ENCODE measurements at places on chromosomes 2 and 18.

DNA sequence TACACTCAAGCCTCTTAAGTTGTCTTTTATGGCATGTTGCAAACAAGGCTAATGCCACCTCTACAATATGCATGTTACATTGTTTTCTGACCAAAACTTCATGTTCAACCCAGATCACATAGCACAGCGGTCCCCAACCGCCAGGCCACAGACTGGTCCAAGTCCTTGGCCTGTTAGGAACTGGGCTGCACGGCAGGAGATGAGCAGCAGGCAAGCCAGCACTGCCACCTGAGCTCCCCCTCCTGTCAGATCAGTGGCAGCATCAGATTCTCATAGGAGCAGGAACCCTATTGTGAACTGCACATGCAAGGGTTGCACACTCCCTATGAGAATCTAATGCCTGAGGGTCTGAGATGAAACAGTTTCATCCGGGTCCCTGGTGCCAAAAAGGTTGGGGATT, 324.8 kb upstream of the CHAC2 start:
- DNase-seq, result no peak

DNA sequence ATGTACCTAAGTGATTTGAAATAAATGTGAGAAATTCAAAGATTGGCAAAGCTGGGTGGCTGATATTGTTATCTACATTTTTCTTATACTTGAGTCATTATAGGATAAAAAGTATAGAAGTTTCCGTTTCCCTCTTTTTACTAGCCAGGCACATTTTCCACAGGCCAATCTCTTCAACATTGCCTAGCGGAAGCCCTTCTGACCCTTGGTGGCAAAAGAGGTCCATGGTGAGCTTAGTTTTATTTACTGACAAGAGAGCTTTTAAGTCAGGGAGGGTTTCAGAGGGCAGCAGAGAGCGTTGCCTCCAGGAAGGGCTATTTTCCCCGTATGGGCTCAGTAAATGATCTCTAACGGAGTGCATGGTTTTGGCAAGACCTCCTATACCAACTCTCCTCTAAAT, 15.1 kb upstream of the RHOB start:
- no peak for DNase-seq

- no peak for DNase-seq
Measured at GRCh38 chr2:55403256-55403998, 16.2 kb downstream of the CCDC88A start.

DNA sequence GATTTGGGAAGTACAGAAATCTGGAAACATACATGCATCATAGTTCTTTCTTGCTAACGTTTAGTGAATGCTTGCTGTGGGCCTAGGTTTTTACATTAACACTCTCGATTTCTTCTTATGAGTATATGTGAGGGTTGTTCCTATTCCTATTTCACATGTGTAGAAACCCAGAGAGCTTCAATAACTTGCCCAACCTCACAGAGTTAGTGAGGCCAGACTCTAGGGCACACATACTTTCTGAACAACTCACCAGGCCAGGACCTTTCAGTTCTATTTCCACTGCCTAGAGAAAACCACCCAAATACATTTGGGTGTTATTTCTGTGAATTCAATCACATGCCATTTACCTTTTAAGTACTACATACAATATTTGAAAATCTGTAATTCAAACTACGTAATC, 8.2 kb upstream of the KCTD1 start:
- DNase-seq, result no peak

DNA sequence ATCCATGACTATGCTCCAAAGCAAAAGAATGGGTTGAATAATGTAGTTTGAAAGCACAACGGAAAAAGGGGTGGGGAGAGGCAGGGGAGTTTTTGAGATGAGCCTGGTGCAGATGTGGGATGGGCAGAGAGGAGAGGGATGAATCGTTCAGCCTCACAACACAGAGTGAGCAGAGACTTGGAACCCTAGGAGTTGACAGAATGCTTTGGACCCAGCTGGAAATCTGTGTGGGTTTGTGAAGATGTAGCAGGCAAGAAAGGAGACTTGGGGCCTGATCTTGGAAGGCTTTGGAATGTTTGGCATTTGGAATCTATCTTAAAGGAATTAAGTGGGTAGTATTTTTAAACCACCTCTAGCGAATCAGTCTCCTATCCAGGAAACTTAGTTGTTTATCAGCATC, 66.0 kb upstream of the KCTD1 start:
- no peak for DNase-seq

DNA sequence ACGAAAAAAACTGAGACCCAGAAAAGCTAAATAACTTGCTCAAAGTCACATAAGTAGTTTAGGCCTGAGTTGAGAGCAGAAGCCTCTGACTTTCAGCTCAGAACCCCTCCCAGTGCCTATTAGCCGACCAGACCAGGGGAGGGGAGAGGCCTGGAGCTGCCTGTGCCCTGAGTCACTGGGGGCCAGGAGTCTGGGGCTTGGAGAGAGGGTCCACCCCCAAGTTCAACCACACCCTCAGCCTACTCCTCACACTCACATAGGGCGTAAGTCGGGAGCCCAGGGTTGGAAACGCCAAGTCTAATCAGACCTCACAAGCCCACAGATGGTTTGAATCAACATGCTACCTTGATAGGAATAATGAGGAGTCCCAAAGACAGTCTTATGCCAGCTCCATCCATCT, 12.6 kb upstream of the PKDCC start:
- DNase-seq, result no peak

DNA sequence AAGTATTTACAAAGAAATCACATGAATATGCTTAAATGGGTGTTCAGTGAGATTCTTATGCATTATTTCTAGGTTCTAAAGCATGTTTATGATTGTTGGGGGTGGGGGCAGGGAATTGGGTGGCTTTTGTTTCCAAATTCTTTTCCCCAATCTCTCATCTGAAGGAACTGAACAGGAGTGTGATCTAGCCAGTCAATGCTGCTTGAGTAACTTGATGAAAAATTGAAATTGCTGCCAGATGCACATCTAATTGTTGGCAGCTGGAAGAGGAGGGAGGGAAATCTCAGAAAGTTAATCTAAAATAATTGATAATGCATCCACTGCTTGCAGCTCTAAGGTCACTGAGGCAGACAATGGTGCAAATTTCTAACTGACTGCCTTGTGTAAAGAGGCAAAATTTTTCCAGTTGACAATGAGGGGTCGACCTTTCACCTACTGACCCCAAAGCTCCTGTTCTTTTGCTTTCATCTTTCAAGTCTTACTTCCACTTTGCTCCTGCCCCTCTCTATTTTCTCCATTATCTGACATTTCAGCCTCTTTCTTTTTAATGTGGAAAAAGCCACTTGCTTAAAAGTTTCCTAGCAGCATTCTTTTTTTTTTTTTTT, 53.3 kb downstream of the IRS1 start:
- no peak for DNase-seq

GRCh38 chr2:12663306-12664037, 53.3 kb upstream of the TRIB2 start:
- DNase-seq, result no peak

DNA sequence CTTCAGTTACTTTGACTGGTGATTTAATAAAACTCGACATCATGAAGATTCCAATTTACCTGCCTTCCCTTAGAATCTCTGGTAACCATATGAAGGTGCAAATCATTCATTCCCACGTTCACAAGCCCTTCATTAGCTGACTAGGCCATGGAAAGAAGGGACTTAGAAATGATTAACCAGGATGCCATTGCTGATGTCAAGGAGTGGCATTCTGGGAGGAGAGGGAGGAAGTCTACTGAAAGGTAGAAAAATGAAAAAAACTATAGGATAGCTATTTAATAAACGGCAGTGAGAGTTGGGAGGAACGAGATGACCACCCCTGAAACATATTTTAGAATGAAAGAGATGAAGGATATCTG, 1.4 kb downstream of the ATIC start:
- DNase-seq, result no peak

DNA sequence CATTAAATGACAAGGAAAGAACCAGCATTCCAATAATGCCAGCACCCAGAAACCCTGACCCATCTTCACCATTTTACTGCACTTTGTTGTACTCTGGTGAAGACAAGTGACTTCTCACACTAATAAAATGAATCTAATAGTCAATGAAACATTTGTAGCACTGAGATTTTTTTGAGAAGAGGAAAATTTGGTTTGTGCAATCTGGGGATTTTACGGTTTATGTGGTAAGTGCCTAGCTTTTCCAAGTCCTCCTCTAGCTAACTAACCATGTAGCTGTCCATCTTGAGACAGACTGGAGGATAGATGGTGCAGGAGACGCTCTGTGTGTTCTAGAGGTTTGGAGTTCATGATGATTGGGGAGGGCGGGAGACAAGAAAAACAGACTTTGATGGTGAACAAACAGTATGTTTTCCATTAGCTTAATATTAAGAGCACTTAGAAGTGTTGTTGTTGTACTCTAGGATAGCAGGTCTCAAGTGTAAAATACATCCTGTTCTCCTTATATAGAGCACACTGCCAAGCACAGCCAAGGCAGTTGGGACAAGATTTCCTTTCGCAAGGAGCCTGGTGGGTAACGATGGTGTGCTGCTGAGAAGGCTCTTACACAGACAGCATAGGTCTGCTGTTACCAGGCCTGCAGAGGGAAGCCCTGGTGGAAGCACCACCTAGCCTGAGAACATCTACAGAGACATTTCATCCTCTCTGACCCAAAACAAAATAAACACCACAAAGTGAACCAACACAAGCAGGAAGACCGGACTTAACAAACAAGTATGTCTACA, 83.7 kb downstream of the BCL11A start:
- DNase-seq, result no peak

- no peak for DNase-seq
Measured at GRCh38 chr18:48597671-48598070, 58.8 kb downstream of the CTIF start.

- no peak for DNase-seq
Measured at GRCh38 chr2:203510941-203511305, 24.2 kb downstream of the RAPH1 start.

DNA sequence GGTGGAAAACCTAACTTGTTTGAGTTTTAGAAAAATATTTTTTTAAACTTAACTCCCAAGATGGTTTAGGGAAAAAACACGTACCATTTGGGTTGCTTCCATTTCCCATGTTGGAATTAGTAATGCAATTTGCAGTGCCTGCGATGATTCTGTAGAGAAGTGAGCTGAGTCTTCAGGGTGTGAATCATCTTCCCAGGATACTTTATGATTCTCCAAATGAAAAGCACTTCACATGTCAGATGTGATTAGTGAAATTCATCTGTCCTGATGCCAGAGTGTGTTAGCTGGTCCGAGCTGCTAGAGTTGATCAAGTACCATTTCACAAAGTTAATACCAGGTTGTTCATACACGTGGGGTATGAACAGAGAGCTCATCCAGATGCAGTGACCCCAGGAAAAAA, 59.1 kb downstream of the ACOXL start:
- DNase-seq, result no peak

- no peak for DNase-seq
Measured at GRCh38 chr2:55861733-55862132, 61.8 kb downstream of the EFEMP1 start.

DNA sequence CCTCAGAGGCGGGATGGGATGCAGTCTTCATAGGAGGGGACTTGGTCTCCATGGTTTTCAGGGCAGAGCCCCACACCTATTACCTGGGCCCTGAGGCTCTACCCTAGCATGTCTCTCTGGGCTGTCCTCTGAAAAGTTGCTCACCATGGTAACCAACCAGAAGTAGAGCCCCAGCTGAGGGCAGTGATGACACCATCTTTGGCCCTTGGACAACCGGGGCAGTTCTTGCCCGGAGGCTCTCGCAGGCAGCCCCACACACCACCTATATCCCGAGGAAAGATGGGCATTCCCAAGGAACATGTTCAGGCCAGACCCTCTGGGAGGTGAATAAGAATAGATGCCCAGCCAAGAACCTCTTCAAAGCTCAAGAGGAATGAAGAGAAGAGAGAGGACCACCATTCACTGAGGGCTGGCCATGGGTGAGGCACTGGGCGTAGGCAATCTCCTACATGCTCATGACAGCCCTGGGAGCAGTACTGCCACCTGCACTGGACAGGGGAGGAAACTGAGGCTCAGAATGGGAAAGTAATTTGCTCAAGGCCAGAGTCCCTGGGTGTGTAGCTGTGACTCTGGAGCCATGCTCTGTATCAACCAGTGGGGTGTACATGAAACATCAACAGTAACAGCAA, 72.5 kb downstream of the HS1BP3 start:
- DNase-seq, result no peak

- no peak for DNase-seq
Measured at GRCh38 chr2:99615247-99615771, 125.5 kb upstream of the REV1 start.

GRCh38 chr2:36655453-36655852, 41.1 kb upstream of the VIT start:
- no peak for DNase-seq

GRCh38 chr2:24922556-24922955, 2.5 kb upstream of the ADCY3 start:
- no peak for DNase-seq

- DNase-seq, result no peak
Measured at GRCh38 chr2:64063924-64064331, 44.7 kb upstream of the VPS54 start.

DNA sequence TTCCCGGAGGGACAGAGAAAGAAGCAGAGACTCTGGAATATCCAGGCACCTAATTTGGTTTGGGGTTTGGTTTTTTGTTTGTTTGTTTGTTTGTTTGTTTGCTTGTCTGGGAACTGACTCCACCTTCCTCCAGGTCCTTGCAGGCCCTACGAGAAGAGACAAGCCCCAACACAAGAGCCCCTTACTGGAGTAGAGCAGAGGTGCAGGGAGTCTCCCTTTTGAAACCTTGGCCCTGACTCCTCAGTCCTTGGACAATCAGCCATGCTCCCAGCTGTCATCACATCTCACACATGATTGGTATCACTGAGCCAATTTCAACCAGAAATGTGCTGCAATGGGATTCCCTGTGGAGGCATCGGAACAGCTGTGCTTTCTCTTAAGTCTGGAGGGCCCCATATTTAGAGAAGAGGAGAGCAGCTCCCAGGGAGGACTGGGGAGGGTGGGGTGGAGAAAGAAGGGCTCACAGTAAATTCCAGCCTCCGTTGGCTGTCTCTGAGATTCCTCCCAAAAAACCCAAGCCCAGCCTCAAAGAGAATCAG, 279.9 kb upstream of the NCKAP5 start:
- no peak for DNase-seq

DNA sequence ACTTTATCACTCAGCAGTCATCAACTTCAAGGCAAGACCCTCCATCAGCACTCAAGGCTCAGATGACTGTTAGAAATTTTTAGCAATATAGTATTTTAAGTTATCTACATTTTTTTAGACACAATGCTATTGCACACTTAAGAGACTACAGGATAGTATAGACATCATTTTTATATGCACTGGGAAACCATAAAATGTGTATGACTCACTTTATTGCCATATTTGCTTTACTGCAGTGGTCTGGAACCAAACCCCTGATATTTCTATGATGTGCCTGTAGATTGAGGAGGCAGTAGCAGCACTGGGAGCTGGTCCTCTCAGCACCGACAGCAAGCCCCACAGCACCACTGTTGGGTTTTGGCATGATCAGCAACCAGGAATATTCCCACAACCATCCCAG, 264.8 kb upstream of the HNRNPA3 start:
- DNase-seq, result no peak

Data from stimulated activated CD8-positive, alpha-beta memory T cell treated with anti-CD3 and anti-CD28 coated beads, Interleukin-2, amount 100 ng/mL, for 1 hour (primary cell).